ENCODE measurements at places on chromosomes 2 and 18.
A peak's percentile ranks its signal among the peaks of the same experiment; 100 is the strongest.

DNA sequence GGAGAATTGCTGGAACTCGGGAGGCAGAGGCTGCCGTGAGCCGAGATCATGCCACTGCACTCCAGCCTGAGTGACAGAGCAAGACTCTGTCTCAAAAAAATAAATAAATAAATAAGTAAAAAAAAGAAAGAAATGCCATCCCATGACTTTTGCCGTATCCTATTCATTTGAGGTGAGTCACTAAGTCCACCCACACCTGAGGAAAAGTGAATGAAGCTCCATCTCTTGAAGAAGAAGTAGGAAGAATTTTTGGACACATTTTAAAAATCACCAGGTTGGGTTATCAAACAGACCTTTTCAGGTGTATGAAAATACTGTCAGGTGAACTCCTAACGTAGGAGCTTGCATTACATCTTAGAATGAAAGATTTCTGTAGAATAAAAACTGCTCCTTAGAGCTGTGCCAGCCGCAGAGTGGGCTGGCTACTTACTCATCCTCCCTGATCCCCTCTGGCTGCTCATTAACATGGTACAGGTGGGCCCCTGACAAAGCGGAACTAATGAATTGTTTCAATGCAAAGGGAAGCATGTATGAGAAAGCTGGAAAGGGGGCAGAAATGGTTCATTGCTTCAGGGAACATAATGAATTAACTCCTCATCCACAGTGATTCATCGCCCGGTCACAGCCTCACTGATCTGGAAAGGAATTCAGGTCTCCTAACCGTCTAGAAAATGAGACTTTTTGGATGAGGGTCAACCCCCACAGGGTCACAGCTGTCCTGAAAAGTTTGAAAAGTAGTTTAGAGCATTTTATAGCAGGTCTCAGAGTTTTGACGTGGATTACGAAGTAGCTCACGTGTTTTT, 191.4 kb downstream of the SPP2 start:
- DNase-seq: no peak

- DNase-seq: peak; percentile 31
Observed at GRCh38 chr18:58257461-58257860, 213.4 kb downstream of the NEDD4L start.

GRCh38 chr2:9228088-9228751, 21.6 kb downstream of the ASAP2 start:
- DNase-seq: no peak

- DNase-seq: no peak
Observed at GRCh38 chr2:191696001-191696400, 18.1 kb downstream of the NABP1 start.

DNA sequence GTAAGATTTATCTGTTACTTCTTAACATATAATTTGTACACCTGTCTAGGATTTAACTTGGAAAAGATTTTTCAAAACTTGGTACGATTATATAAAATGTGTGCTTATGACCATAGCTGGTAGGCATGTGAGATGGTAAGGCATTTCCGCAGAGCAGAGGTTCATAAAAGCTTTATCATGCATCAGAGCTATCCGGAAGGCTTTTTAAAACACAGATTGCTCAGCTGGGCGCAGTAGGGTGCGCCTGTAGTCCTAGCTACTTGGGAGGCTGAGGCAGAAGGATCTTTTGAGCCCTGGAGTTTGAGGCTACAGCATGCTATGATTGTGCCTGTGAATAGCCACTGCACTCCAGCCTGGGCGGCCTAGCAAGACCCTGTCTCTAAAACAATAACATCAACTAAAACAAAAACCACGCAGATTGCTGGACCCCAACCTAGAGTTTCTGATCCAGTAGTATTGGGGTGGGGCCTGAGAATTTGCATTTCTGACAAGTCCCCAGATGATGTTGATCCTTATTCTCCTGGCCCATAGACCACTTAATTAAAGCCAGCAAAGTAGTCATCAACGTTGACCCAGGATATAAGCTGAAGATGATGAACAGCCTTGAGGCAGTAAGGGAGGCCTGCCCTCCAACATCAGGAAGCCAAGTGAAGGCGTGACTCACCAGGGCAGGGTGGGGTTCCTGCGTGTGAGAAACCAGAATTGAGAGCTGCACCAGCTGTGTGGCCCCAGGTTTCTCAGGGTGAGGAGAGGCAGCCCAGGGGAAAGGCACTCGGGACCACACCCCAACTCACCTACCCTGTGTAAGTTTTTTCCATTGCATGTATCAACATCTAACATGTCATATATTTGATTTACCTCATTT, 21.6 kb upstream of the SLC20A1 start:
- no peak for DNase-seq

- DNase-seq: no peak
Observed at GRCh38 chr2:42877511-42877910, 85.1 kb upstream of the HAAO start.

DNA sequence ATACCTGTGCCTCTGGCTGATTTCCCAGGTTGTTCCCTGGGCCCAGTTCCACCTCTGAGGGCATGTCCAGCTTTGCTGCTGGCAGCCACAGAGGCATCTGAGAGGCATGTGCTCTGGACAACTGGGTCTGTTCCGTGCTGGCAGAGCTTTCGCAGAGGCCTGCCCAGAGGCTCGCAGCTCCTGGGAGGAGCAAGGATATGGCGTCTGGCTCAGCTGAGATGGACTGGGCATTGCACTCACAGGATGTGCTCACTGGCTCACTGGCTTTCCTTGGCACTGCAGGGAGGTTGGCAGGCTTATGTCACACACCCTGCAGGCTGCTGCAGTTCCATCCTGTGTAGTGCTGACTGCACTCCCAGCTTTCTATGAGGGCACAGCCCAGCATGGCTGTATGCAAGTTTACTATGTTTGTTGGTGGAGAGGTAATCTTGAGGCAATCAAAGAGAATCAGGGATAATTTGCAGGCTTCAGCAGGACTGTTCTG, 172.3 kb downstream of the PRKCE start:
- no peak for DNase-seq

DNA sequence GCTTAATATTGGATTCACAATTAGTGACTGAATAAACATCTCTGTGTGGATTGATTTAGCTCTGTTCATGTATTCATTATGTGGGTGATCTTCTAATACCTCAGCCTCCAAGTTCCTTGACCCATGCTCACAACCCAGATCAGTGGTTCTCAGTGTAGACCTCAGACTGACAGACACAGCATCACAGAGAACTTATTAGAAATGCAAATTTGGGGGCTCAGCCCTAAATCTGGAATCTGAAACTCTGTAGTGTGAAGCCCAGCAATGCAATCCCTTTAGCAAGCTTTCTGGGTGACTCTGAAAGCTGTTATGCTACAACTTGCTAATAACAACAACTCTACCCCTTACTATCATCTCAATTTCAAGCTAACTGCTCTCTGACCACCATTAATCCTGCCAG, 273.1 kb upstream of the FANCL start:
- no peak for DNase-seq

- DNase-seq: no peak
Observed at GRCh38 chr2:81706856-81707255, 1402.3 kb upstream of the LRRTM1 start.

- DNase-seq: no peak
Observed at GRCh38 chr18:3118195-3119010, 101.4 kb downstream of the MYOM1 start.

GRCh38 chr2:39059366-39059952, 61.4 kb downstream of the SOS1 start:
- DNase-seq: peak; percentile 67

All from NCI-H1417 (cell line).